ENCODE measurements at places on chromosomes 7 and 10. TPM values are rescaled to one million over a fixed set of nuclear protein-coding genes. Genes with fewer than 3 reads are reported as not detected.

DNA sequence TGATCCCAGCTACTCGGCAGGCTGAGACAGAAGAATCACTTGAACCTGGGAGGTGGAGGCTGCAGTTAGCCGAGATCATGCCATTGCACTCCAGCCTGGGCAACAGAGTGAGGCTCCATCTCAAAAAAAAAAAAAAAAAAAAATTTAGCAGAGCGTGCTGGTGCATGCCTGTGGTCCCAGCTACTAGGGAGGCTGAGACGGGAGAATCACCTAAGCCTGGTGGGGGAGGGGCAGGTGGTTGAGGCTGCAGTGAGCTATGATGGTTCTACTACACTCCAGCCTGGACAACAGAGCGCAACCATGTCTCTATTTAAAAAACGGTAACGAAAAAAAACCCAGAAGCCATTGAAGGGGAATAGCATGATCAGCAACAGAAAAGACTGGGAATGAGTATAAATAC lies 89.9 kb downstream of the ARHGAP12 start:
- H3K4me3 ChIP-seq: no peak overlapping the region
- no peaks in the 10 kb centered on the region for H3K36me3 ChIP-seq
- peaks cover 5% of the 10 kb centered on the region for H3K4me1 ChIP-seq
- H3K27me3 ChIP-seq: no peaks in the 10 kb centered on the region
- DNase-seq: no peak

DNA sequence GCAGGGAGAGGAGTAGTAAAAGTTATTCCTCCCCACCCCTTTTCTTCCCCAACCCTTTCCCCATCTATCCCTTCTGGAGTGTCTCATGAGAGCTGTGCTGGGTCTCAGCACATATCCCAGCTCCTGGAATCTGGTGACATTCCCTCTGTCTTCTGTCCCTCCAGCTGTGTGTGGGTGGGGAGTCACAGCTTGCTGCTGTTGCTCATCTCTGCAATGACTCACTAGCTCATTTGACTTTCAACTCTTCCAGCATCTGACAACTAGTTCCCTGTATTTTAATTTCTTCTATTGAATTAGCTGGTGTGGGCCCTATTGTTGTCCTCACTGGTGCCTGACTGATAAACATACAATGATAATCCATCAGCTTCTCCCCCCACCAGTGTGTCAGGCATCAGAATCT lies 198.9 kb upstream of the AUTS2 start:
- no peak overlapping the region for H3K27ac ChIP-seq
- DNase-seq: no peak
- H3K27me3 ChIP-seq: no peaks in the 10 kb centered on the region
- H3K4me3 ChIP-seq: no peak overlapping the region
- H3K36me3 ChIP-seq: no peaks in the 10 kb centered on the region
- no peaks in the 10 kb centered on the region for H3K4me1 ChIP-seq

GRCh38 chr10:106775127-106775526 lies 389.4 kb downstream of the SORCS1 start:
- H3K27ac ChIP-seq: no peak overlapping the region
- no peak for DNase-seq
- H3K4me1 ChIP-seq: no peaks in the 10 kb centered on the region
- H3K4me3 ChIP-seq: no peak overlapping the region

GRCh38 chr10:21057436-21057835 lies 160.3 kb upstream of the NEBL start:
- H3K27me3 ChIP-seq: peaks cover 4% of the 10 kb centered on the region
- no peaks in the 10 kb centered on the region for H3K36me3 ChIP-seq
- H3K4me3 ChIP-seq: no peak overlapping the region
- H3K4me1 ChIP-seq: no peaks in the 10 kb centered on the region
- no peak overlapping the region for H3K27ac ChIP-seq

GRCh38 chr10:91328320-91328984 lies 81.7 kb upstream of the HECTD2 start:
- H3K27ac ChIP-seq: no peak overlapping the region
- peaks cover 46% of the 10 kb centered on the region for H3K27me3 ChIP-seq
- H3K36me3 ChIP-seq: no peaks in the 10 kb centered on the region
- no peaks in the 10 kb centered on the region for H3K4me1 ChIP-seq

DNA sequence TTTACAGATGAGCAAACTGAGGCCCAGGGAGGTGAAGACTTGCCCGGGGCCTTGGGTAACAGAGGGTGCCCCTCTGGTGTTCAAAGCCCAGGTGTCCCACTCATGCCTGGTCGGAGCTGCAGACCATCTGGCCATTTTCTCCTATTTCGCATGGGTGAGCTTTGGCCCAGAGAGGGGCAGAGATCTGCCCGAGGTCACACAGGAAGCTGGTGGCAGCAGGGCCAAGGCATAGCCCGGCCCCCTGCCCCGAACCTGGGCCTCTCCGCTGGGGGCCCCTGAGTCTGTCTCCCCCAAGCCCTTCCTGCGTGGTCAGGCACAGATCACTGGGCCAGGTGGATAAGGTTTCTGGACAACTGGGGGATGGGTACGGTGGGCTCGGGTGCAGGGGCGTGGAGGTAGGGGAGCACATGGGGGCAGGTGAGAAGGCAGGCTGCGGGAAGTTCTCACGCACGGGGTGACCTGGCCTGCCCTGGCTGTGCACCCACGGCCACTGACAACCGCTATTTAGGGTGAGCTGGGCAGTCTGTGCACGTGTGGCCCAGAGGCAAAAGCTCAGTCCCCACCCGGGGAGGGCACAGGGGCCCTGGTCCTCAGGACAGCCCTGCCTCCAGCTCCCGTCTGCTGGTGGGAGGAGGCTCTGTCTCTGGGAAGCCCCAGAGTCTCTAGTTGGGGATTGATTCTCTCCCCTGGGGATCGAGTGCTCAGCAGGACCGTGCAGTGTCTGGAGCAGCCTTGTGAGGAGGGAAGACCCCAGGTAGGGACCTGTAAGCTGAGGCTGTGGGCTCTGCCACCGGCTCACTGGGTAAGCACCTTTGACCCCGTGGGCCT lies 68.6 kb downstream of the UNCX start:
- peaks cover 7% of the 10 kb centered on the region for H3K27me3 ChIP-seq
- H3K36me3 ChIP-seq: no peaks in the 10 kb centered on the region
- H3K4me3 ChIP-seq: no peak overlapping the region

DNA sequence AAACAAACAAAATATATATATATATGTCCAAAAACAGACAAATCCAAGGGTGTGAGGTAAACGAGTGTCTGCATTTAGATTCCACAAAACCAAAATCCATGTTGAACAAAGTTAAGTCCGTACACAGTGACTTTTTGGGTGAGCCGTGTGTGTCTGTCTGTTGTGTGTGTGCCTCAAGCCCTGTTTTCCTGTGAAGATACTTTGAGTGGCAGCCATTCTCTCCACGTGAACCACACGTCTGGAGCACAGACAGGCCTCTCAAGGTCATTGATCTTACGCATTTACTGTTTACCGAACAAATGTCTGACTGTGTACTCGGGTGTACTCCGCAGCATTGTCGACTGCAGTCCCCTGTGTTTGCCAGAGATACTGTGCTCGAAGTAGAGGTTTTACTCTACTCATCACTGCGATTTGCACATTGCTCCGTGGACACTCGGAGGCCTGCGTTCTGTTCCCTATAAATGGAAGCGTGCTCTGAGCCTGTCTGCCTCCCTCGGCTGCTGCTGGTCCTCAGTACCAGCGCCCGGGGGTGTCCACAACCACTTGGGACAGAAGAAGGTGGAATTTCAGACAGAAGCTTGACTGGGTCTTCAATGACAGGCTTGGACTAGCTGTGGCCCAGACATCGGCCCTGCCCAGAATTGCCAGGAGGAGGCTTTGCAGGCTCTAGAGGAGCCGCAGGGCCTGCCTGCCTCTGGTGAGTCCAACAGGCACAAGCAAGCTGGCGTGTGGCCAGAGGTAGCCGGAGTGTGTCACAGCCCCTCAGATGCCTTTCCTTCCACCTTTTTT lies 22.1 kb downstream of the CYP17A1 start:
- H3K4me3 ChIP-seq: no peak overlapping the region
- H3K4me1 ChIP-seq: peaks cover 43% of the 10 kb centered on the region
- no peaks in the 10 kb centered on the region for H3K27me3 ChIP-seq
- H3K36me3 ChIP-seq: no peaks in the 10 kb centered on the region

DNA sequence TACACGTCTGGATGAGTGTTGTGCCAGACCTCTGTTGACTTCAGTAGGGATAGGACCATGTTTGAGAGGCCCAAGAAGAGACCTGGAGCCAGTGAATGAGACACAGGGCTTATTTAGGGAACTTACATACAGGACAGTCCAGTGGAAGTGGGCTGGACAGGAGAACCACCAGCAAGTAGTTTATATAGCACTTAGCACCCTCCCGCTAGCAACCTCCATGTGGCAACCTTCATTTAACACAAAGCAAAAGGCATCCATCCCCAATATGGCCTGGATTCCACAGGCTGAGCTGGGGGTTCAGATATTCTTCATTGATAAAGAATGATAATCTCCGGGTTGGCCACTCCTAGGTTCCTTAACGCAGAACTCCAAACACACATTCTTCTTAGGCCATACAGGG lies 93.7 kb downstream of the TRIM24 start:
- no peak overlapping the region for H3K4me3 ChIP-seq
- peaks cover 66% of the 10 kb centered on the region for H3K36me3 ChIP-seq
- H3K27me3 ChIP-seq: no peaks in the 10 kb centered on the region
- no peak for DNase-seq
- H3K4me1 ChIP-seq: peaks cover 9% of the 10 kb centered on the region

- no peak overlapping the region for H3K27ac ChIP-seq
- H3K4me1 ChIP-seq: no peaks in the 10 kb centered on the region
- H3K27me3 ChIP-seq: no peaks in the 10 kb centered on the region
- no peaks in the 10 kb centered on the region for H3K36me3 ChIP-seq
- DNase-seq: no peak
Measured at GRCh38 chr10:94673614-94674321, 9.8 kb upstream of the CYP2C18 start.

DNA sequence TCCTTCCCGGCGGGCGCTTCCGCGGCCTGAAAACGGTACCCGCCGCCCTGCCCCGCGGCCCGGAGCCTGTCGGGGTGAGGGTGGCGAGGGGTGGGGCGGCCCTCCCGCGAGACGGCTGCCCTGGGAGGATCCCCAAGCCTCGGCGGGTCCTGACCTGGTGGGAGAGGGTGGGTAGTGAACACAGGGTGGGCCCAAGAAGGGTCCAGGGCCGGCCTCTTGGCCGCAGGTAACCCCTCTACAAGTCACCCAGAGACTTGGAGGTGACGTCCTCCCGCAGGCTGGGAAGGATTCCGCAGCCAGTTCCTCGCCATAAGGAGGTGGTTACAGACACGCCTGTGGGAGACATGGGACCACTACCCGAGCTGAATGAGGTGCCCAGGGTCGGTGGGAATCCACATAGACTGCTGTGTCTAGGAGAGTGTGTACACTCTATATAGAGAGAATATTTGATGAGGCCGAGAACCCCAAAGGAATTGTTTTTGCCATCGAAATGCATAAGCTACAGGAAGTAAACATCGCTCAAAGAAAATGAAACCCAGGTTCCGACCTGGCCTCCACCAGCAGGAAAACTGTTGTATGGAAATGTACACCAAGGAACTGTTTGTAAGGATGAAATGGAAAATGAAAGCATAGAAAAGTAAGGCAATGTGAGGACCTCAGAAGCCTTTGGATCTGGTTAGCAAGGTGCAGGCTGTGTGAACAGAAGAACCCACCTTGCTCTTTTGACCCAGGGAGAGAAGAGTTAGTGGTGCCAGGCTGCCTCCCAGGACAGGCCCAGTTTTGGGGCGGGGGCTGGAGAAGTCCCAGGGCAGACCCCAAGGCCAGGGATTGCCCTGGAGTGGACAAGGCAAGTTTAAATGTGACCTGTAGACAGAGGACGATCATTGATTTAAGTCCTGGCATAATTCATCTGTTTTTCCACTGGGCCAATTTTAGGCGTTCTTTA lies 659 bp downstream of the OPTN start:
- DNase-seq: no peak
- H3K36me3 ChIP-seq: no peaks in the 10 kb centered on the region
- no peaks in the 10 kb centered on the region for H3K27me3 ChIP-seq

DNA sequence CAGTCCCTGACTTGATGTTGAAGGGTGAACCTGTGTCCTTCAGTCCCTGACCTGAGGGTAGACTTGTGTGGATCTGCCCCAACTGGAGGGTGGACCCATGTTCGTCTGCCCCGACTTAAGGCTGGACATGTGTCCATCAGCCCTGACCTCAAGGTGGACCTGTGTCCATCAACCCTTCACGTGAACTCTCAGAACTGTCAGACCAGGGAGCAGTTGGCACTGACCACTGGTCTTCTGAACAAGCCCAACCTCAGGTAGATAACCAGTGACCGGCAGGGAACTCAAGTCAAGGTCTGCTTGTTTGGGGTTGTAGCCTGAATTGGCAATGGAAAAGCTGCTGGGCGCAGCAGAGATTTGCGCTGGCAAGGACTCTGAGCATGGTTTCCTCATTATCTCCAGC lies 96.5 kb downstream of the ADCY1 start:
- no peak overlapping the region for H3K4me3 ChIP-seq
- H3K27me3 ChIP-seq: peaks cover 55% of the 10 kb centered on the region
- H3K4me1 ChIP-seq: no peaks in the 10 kb centered on the region
- H3K27ac ChIP-seq: no peak overlapping the region
- DNase-seq: peak; percentile 44

DNA sequence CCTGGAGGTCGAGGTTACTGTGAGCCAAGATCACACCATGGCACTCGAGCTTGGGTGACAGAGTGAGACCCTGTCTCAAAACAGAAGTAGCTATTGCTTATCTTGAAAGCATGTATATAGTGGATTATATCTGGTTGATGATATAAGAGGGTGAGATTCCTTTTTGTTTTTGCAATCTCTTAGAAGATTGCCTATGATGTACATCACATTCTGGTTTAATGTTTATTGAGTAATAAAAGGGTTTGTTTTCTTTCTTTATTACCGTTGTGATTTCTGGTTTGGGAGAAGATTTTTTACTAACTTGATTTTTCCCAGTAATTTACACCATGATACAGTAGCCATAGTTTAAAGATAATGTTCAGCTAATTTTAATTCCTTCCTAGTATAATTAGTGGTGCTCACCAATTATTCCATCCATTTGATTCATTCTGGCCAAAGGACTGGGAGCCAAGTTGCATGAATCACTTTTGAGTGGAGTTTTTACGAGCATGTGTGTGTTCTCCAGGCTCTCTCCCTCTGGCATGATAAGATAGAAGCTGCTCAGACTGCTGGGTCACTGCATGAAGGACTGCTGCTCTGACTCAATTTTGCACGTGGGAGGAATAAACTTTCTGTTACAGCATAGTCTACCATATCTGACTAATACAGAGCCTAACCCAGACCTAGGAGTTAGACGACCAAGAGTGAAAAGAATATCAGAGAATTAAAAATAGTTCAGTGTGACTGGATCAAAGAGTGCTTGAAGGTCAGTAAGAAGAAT lies 13.5 kb upstream of the TSPAN13 start:
- H3K36me3 ChIP-seq: no peaks in the 10 kb centered on the region
- H3K27me3 ChIP-seq: peaks cover 4% of the 10 kb centered on the region
- H3K27ac ChIP-seq: no peak overlapping the region
- H3K4me1 ChIP-seq: no peaks in the 10 kb centered on the region

Gene FAM221A
- 6.4 TPM for total RNA-seq

Gene TOMM7
- 136 TPM for total RNA-seq

Gene TMEM213
- not detected for total RNA-seq

Gene MRLN
- total RNA-seq: not detected

Gene PAX4
- not detected for total RNA-seq

Gene MSMB
- total RNA-seq: not detected

Gene HSPA12A
- total RNA-seq: not detected

Gene CREB5
- total RNA-seq: not detected

Data from natural killer cell treated with Interleukin-12 subunit alpha and Interleukin-12 subunit beta and Interleukin-15 and Interleukin-18, amount 100 ng/mL, for 72 hours (primary cell).